ENCODE measurements at places on chromosomes 2 and 18. TPM values are rescaled to one million over a fixed set of nuclear protein-coding genes. Genes with fewer than 3 reads are reported as not detected.

The CHRND gene
- total RNA-seq, result not detected

The CIDEA gene
- total RNA-seq, result 0.59 TPM

The CHRNG gene
- total RNA-seq, result not detected

The PDCL3 gene
- 48.4 TPM for total RNA-seq

The GREB1L gene
- total RNA-seq, result 7.4 TPM

The INO80D gene
- 11.0 TPM for total RNA-seq

Data from gastroesophageal sphincter (tissue), 4 donors.